ENCODE measurements at places on chromosomes 16 and 17.

DNA sequence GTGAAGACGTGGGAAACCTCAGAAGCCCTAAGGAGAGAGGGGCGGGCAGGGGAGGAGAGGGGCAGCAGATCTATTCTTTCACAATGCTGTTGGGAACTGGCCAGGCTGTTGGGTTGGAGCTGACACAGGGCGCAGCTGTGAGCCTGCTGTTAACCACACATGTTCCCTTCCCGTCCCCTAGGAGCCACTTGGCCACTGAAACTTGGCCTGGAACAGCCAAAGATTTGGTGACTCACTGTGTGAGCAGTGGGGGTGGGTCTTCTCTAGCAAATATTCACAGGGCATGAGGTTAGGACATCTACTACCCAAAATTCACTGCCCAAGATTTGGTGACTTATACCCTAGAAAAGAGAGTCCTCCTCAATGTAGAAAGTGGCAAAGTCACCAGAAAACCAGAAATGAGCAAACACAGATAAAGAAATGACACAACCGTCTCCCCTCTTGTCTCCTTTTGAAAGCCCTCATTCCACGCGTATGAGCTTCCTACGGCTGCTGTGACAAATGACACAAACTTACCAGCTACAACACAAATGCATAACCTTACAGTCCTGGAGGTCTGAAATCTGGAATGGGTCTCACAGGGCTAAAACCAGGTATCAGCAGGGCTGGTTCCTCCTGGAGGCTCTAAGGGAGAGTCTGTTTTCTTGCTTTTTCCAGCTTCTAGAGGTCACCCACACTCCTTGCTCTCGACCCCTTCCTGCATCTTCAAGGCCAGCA is 6.3 kb downstream of the TBC1D16 start:
- no peak for DNase-seq

- DNase-seq = no peak
Measured at GRCh38 chr16:86758932-86759331, 180.6 kb downstream of the FOXL1 start.

DNA sequence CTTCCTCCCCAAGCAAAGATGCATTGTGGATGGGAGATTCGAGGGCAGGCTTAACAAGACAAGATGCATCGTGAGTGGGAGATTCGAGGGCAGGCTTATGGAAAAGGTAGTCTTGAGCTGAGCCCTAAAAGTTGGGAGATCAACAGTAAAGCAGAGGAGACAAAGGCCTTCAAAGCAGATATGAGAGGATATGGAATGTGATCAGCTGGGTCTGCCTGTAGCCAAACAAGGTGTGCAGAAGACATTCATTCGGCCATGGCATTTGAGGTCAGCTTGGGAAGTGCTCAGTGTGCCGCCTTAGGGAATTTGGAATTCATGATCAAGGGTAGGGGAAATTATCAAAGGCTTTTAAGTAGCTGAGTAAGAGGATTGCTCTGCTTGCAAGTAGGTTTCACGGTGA is 39.5 kb downstream of the DNAH9 start:
- peak; percentile 58 for DNase-seq

DNA sequence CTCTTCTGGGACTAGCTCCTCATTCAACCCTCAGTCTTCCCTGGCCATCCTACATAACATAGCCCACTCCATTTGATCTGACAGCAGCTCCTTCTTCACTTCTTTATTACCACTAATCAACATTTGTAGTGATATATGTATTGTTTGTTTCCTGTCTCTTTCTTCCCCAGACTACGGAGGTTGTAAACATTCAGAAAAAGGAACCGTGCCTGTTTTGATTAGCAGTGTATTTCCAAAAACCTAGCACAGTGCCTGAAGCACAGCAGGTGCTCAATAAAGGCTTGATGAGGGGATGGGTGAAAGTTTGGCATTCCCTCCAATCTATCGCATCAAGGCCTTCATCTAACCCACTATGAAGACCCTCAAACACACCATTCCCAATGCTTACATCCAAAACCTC is 150.8 kb downstream of the XYLT1 start:
- no peak for DNase-seq

GRCh38 chr16:53040788-53041187 is 11.9 kb downstream of the CHD9NB start:
- no peak for DNase-seq

DNA sequence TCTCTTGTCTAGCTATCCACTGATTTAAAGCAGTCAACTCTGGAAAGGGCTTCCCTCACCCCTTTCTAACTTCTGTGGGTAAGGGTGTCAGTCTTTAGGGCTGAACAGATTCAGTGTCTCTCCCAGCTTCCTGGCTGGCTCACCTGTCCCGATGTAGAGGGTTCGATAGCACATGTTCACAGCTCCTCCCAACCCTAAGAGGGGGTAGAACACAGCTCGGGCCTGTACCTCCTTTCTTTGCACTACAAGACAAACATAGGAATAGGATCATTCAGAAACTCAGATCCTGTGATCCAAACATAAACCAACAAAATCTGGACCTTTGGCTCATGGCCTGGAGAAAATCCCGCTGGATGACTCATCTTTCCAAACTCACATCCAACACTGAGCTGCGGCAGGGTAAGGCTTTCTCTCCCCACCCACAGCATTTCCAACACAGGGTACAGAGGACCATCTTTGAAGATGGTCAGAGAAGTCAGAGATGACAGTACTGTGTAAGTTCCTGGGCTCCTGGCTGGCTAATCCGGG is 5.8 kb upstream of the DHRS13 start:
- no peak for DNase-seq

DNA sequence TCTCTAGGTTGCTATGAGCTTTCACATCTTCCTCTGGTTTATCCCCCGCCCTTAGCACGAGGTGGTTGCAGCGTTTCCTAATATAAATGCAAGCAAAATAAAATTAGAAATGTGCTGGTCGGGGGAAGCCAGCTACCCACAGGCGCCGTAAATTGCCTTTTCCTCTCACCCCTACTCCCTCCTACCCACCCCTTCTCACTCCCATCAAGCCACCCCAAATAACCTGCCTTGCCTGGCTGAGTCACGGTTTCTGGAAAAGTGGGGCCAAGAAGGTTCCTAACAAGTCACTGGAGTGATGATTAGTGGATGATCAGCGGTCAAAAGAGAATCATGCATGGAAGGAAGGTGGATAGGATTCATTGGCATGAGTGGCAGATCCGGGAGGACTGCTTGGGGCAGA is 120.9 kb upstream of the RBFOX1 start:
- DNase-seq = no peak

- DNase-seq = no peak
Measured at GRCh38 chr16:31785126-31785525, 88.5 kb upstream of the ZNF267 start.

DNA sequence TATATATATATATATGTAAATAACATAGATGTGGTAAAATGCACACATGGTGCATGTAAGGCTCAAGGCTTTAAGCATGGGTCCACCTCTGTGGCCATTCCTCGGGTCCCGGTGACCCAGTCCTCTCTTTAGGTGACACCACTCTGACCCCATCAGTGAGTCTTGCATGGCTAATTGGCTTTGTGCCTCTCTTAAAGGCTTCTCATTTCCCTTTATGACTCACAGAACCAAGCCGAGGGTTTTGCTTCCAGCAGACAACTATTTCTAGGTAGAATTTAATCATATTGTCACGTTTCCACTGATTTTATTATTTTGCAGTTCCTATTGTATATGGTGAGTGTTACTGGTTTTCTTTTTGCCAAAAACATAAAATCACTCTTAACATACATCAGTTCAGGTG is 59.7 kb downstream of the PLCG2 start:
- no peak for DNase-seq

DNA sequence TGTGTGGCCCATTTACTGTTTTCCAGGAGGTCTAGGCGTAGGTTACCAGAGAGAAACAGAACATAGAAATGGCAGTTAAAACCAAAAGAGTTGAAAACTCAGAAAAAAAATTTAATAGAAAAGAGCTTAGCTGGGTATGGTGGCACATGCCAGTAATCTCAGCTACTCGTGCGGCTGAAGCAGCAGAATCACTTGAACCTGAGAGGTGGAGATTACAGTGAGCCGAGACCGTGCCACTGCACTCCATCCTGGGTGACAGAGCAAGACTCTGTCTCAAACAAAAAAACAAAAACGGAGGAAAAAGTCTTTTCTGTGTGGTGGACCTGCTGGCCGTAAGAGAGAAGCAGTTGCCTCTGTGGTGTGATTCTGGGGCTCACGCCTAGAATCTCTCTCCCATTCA is 35.8 kb downstream of the MRTFB start:
- no peak for DNase-seq

GRCh38 chr17:43874293-43874692 is 27.3 kb downstream of the CD300LG start:
- DNase-seq = no peak

DNA sequence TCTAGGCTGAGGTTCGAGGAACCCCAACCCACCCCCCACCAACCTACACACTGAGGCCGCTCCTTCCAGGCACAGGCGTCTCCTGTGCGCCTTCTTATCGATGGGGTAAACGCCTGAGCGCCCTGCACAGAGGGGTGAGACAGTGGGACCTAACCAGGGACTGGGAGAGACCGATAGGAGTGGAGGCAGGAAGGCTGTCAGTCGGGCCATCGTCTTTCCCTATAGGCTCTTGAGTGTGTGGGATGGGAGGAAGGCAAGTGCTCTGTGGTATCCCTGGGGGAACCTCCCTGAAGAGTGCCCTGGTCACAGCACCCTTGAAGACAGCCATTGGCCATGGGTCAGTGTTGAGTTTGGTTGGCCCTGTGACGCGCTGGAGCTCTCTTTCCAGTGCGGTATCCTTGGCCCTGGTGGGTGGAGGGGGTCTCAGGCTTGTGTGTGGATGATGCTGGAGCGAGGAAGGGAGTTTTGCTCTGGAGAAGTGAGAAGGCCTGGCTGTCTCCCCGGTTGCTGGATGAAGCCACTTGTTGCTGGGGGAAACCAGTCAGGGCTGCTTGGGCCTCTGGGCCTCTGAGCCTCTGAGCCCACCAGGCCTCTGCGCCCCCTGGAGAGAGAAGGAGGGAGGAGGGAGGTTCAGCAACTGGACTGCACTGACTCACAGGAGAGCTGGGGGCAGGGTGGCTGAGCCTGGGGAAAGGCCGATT is 1.7 kb downstream of the GPRC5C start:
- DNase-seq = no peak

GRCh38 chr16:8173111-8173644 is 417.1 kb downstream of the TMEM114 start:
- DNase-seq = no peak

- no peak for DNase-seq
Measured at GRCh38 chr17:68807998-68808772, 147.0 kb downstream of the ABCA8 start.

GRCh38 chr16:66652661-66653360 is 43.7 kb downstream of the CMTM4 start:
- DNase-seq = no peak

- DNase-seq = no peak
Measured at GRCh38 chr16:4675864-4676786, 17.2 kb upstream of the NUDT16L1 start.

- DNase-seq = no peak
Measured at GRCh38 chr17:67993153-67993997, 2.9 kb downstream of the C17orf58 start.

GRCh38 chr16:86584726-86585721 is 6.7 kb downstream of the FOXL1 start:
- DNase-seq = no peak

DNA sequence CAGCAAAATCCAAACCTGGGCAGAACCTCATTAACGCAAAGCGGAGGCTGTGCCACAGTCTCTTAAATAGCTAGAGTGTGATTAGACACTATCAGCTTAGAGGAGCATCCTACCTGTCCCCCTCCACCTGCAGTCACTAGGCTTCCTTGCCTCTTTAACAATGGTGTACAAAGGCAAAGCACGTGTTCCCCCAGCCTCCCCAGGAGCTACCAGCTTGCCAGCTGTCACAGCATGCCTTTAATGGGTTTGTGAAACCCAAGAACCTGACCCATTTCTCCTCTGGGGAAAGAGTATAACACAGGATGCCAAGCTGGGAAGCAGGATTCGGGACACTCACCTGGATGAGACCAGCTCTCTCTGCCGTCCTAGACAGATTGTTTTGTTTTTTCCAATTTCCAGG is 37.2 kb upstream of the TBX2 start:
- DNase-seq = no peak

DNA sequence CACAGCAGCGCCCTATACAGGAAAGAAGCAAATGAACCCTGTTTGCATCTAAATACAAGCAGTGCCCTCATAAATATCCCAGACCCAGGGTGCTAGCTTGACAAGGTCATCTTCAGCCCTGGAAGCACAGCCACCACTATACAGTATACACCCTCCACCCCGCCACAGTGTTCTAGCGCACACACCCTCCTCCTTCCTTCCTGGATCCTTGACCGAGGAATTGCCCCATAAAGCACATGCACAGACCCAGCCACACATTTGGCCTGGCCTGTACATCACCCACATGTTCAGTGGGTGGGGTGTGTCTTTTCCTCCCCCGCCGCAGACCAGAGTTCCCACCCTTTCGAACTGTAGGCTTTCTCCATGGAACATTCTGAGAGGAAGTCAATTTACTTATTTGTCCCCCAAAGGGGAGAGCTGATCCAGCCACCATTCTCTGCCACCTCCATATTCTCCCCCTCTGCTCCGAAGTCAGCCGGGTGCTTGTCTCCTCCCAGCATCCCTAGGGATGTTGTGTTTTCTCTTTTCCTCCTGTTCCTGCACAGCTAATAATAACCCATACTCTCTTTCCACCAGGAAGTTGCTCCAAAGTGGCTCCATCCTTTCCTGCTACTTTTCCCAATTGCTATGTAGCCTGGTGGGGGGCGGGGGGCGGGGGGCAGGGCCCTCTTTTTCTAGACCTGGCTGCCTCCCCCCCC is 6.6 kb downstream of the ABI3 start:
- DNase-seq = no peak

DNA sequence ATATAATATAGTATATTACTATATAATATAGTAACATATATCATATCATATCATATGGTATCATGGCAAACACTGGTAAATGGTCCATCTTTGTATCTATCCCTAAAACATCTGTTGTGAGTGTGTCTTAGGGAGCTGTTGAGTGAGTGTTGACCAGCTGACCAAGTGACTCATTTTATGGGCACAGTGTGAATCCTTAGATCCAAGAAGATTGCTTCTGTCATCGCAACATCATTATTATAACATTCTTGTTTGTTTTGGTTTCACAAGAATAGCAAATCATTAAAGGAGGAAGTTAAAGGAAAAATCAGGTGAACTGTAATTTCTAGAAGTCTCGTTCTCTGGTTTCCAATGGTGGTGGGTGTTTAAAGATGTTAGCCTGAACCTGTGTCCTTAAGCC is 11.7 kb upstream of the MAF start:
- no peak for DNase-seq

DNA sequence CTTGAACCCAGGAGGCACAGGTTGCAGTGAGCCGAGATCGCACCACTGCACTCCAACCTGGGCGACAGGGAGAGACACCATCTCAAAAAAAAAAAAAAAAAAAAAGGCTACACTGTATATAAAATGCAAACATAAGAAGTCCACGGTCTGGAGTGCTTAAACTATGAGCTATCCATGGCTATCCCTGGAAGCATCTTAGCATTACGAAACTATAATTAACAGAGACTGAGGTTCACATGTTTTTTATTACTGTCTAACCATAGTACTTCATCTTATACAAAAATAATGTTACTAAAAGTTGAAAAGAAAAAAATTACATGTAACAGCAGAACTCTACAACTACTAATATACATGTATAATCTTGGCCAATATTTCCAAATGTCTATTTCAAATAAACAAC is 32.8 kb downstream of the HELZ start:
- DNase-seq = no peak

Measured in vagina (tissue), 2 donors.